ENCODE measurements at places on chromosomes 4 and X. TPM values are rescaled to one million over a fixed set of nuclear protein-coding genes. Genes with fewer than 3 reads are reported as not detected.

DNA sequence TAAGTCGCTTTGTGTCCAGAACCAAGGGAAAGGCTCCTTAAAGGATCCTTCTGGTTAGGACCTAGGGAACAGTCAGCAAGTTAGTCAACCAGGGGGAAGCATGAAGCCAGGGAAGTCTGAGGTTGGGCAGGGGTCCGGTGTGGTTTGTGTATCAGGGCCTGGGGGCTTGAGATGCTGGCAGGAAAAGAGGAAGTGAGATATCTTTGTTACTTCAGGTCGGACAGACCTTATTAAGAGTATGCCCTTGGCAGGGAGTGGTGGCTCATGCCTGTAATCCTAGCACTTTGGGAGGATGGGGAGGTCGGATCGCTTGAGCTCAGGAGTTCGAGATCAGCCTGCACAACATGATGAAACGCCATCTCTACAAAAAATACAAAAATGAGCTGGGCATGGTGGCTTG lies 52.3 kb upstream of the TRPC5OS start:
- no peaks in the 10 kb centered on the region for H3K4me1 ChIP-seq
- no peak overlapping the region for H3K27ac ChIP-seq
- no peaks in the 10 kb centered on the region for H3K27me3 ChIP-seq
- DNase-seq: no peak
- H3K36me3 ChIP-seq: no peaks in the 10 kb centered on the region

PAGE2B gene
- total RNA-seq: not detected

GRCh38 chr4:67721315-67721769 lies 20.4 kb upstream of the UBA6 start:
- DNase-seq: no peak
- no peak overlapping the region for H3K27ac ChIP-seq
- H3K36me3 ChIP-seq: no peaks in the 10 kb centered on the region
- H3K4me3 ChIP-seq: no peak overlapping the region
- no peaks in the 10 kb centered on the region for H3K4me1 ChIP-seq

GRCh38 chr4:139603576-139604410 lies 47.8 kb upstream of the SETD7 start:
- no peaks in the 10 kb centered on the region for H3K27me3 ChIP-seq
- H3K4me1 ChIP-seq: peaks cover 6% of the 10 kb centered on the region
- no peak for DNase-seq
- no peak overlapping the region for H3K27ac ChIP-seq
- H3K36me3 ChIP-seq: no peaks in the 10 kb centered on the region

CT45A8 gene
- total RNA-seq: not detected

- H3K4me3 ChIP-seq: no peak overlapping the region
- no peak for DNase-seq
- no peak overlapping the region for H3K27ac ChIP-seq
- no peaks in the 10 kb centered on the region for H3K4me1 ChIP-seq
Measured at GRCh38 chrX:20001588-20001987, 10.7 kb upstream of the BCLAF3 start.

GRCh38 chr4:78065508-78066192 lies 8.5 kb downstream of the FRAS1 start:
- no peaks in the 10 kb centered on the region for H3K4me1 ChIP-seq
- peaks cover 4% of the 10 kb centered on the region for H3K27me3 ChIP-seq
- no peaks in the 10 kb centered on the region for H3K36me3 ChIP-seq

GRCh38 chr4:12499693-12500092 lies 984.4 kb downstream of the RAB28 start:
- no peaks in the 10 kb centered on the region for H3K36me3 ChIP-seq
- DNase-seq: no peak
- H3K27ac ChIP-seq: no peak overlapping the region
- no peaks in the 10 kb centered on the region for H3K27me3 ChIP-seq
- H3K4me1 ChIP-seq: no peaks in the 10 kb centered on the region
- H3K4me3 ChIP-seq: no peak overlapping the region
